CD8-positive, alpha-beta memory T cell (primary cell): ENCODE measurements at places on chromosomes 1 and 21. TPM values are rescaled to one million over a fixed set of nuclear protein-coding genes. Genes with fewer than 3 reads are reported as not detected.

Gene PAPPA2
- total RNA-seq = 0.29 TPM

Gene NLRP3
- total RNA-seq = 2.6 TPM

Gene HJV
- not detected for total RNA-seq

Gene SPRR2B
- not detected for total RNA-seq

Gene MTR
- total RNA-seq = 52.8 TPM

Gene LYSMD1
- 4.6 TPM for total RNA-seq

Gene OR2L5
- total RNA-seq = not detected

Gene ASPM
- 18.3 TPM for total RNA-seq

Gene CFHR4
- total RNA-seq = not detected

Gene F13B
- not detected for total RNA-seq

Gene FMN2
- total RNA-seq = not detected

Gene URB1
- total RNA-seq = 38.9 TPM

Gene GPR37L1
- not detected for total RNA-seq

Gene PADI2
- not detected for total RNA-seq

Gene ADGRL4
- not detected for total RNA-seq

Gene LIPI
- total RNA-seq = not detected

Gene PGBD5
- not detected for total RNA-seq

Gene DUSP23
- total RNA-seq = 38.1 TPM

Gene FAM177B
- total RNA-seq = not detected

Gene KCNT2
- not detected for total RNA-seq

Gene HES2
- total RNA-seq = 0.18 TPM

Gene INTS7
- 35.2 TPM for total RNA-seq

Gene TCEA3
- 1.7 TPM for total RNA-seq

Gene SLAMF6
- 30.7 TPM for total RNA-seq

Gene MMEL1
- 0.44 TPM for total RNA-seq

Gene TMEM82
- total RNA-seq = not detected

Gene VSIG8
- not detected for total RNA-seq

Gene KCNC4
- 6.4 TPM for total RNA-seq

Gene LIN28A
- total RNA-seq = not detected

Gene SHE
- total RNA-seq = not detected

Gene IFI44
- 6.6 TPM for total RNA-seq

Gene KRTAP6-2
- not detected for total RNA-seq

Gene PFKFB2
- 3.9 TPM for total RNA-seq

Gene FCAMR
- not detected for total RNA-seq

Gene KIF2C
- total RNA-seq = 40.4 TPM

Gene S100A7A
- not detected for total RNA-seq

Gene OR2AJ1
- not detected for total RNA-seq

Gene KCNJ9
- total RNA-seq = not detected

Gene SLC44A5
- 0.24 TPM for total RNA-seq
